MCF 10A (cell line): ENCODE measurements at places on chromosomes 12 and 14. TPM values are rescaled to one million over a fixed set of nuclear protein-coding genes. Genes with fewer than 3 reads are reported as not detected.

Gene VDR
- total RNA-seq: 22.3 and 23.4 TPM in 2 replicates

Gene TBX5
- not detected in 2 replicates for total RNA-seq

Gene FAIM2
- total RNA-seq: not detected in 2 replicates

DNA sequence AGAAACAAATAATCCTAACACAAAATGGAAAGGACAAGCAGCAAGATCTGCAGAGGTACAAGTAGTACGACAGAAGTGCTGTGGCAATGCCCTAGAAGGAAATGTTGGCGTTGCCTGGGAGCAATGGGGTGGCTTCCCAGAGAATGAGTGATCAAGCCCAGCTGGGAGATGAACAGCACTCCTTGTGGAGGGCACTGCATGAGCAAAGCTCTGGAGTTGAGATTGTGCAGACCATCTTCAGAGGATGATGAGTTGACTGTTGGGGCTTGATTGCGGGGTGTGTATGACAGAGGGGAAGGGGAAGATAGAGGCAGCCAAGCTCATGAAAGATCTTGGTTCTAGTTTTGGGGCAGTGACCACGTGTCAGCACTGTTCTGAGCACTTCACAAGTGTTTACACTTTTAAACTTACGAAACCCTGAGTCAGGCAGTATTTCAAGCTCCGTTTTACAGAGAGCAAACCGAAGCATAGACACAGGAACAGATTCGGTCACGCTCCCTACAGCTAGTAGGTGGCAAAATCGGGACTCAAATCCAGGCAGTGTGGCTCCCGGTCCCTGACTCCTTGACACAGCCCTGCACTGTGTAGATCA, 127.2 kb upstream of the LHX5 start:
- no peak for DNase-seq

Gene SERPINA6
- not detected in 2 replicates for total RNA-seq

DNA sequence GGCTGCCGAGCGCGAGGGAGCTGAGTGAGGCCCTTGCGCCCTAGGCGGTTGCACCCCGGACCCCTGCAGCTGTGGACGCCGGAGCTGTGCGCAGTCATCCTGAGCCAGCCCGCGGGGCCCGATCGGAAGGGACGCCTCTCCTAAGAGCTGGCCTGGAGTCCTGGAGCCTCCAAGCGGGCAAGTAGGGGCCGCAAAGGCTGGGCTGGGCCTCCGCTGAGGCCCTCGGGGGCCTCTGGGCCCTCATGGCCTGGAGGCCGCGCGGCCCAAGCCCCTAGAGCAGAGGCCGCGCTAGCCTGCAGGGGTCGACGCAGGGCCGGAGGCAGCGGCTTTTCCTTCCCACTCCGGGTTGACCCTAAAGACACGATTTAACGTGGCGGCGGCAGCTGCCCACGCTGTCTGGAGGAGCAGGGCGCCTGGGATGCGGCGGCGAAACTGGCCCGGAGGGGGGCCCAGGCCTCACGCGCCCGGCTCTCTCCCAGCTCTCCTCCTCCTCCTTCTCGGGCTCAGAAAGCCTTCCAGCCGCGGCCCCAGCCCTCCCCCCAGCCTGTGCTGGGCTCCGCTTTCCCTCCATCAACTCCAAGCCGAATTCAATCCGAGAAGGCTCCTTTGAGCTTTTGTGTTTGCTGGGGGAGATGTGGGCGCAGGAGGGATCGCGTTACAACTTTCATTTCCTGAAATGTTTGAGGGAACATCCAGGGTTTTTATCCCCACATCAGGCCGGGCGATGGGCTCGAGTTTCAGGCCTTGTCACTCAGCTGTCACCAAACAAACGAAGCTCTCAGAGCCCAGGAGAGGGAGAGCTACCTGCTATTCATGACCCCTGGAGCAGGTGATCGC, 11.6 kb downstream of the SIX1 start:
- no peak for DNase-seq

Gene P2RX2
- total RNA-seq: not detected in 2 replicates

DNA sequence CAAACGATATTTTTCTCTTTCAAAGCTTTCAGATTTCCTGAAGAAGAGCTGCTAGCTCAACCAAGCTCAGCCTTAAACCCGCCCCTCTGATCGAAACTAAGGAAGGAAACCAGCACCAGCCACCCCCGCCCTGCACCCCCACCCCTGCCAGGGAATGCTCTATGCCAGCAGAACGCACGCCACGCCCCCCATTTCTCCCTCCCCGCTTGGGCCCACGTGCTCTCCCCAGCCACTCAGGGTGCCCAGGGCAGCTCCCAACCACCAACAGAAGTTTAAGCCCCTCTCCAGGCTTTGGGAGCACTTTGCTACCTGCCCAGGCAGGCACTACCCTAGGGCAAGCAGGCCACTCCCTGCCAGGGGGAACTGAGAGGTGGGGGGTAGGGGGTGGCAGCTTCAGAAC, 18.8 kb upstream of the KRT78 start:
- DNase-seq: peak; percentile 73

DNA sequence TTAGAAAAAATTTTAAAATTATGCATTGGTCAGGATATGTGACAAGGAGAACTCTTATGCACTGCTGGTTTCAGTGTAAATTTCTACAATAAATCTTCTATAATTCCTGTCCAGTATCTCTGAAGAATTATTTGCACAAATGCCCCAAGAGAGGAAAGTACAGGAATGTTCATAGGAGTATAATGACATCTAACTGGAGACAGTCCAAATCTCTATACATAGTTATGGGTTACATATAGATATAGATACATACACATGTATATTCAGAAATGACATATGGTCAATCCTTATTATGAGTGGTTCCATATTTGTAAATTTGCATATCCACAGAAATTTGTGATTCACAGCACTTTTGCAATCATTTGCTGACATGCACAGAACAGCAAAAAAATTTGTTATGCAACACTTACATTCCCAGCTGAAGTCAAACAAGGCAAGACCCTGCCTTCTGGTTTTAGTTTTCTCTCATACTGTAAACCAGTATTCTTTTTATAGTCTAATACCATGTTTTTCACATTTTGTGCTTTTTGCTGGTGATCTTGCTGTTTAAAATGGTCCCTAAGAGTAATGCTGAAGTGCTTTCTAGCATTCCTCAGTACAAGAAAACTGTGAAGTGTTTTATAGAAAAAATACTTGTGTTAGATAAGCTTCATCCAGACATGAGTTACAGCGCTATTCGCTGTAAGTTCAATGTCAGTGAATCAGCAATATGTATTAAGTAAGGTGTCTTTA, 103.8 kb downstream of the SLC16A7 start:
- peak; percentile 83 for DNase-seq

Gene KRT74
- not detected in 2 replicates for total RNA-seq

Gene CCDC184
- not detected in 2 replicates for total RNA-seq

DNA sequence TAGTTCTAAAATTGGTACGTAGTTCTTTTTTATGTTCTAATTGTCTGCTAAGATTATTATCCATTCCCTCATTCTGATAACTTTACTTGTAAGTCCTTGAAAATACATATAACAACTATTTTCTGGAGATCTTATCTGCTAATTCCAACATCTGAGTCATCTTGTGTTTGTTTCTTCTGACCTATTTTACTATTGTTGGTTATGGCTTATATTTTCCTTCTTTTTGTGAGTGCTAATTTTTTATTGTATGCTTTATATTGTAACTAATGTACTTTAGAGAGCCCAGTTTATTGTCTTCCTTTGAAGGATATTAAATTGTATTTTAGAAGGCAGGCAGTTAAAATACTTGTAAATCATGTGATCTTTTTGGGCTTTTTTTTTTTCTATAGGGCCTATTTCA, 149.3 kb upstream of the LRFN5 start:
- DNase-seq: no peak

Gene CEBPE
- total RNA-seq: not detected in 2 replicates

- DNase-seq: no peak
Observed at GRCh38 chr12:27723212-27723611, 12.6 kb downstream of the MRPS35 start.

DNA sequence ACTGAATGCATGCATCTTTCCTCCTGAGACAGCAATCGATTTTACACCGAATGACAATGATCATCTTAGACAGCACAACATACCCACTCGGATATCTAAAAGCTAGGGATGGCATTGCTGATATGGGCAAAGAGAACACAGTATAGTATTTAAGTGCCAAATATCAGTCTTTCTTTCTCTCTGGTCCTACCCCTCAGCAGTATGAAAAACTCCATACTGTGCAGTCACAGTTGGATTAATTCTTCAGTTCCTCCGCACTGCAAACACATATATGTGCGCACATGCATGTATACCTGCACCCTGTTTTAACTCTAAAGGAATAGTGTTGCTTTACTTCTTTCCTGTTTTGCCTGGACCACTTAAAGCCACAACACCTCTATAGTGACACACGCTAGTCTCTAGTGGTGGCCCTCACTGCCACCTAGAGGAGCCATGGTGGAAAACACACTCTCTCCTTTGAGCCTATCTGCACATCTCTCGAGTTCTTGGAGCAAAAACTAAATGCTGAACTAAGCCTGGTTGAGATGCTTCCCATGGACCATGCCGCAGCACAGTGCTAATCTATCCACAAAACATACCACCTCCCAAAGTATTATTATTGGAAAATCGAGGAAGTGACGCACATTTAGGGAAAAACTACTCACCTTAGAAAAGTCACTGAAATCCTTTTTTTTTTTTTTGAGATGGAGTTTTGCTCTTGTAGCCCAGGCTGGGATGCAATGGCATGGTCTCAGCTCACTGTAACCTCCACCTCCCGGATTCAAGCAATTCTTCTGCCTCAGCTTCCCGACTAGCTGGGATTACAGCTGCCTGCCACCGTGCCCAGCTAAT, 11.9 kb downstream of the TMEM52B start:
- peak; percentile 80 for DNase-seq

DNA sequence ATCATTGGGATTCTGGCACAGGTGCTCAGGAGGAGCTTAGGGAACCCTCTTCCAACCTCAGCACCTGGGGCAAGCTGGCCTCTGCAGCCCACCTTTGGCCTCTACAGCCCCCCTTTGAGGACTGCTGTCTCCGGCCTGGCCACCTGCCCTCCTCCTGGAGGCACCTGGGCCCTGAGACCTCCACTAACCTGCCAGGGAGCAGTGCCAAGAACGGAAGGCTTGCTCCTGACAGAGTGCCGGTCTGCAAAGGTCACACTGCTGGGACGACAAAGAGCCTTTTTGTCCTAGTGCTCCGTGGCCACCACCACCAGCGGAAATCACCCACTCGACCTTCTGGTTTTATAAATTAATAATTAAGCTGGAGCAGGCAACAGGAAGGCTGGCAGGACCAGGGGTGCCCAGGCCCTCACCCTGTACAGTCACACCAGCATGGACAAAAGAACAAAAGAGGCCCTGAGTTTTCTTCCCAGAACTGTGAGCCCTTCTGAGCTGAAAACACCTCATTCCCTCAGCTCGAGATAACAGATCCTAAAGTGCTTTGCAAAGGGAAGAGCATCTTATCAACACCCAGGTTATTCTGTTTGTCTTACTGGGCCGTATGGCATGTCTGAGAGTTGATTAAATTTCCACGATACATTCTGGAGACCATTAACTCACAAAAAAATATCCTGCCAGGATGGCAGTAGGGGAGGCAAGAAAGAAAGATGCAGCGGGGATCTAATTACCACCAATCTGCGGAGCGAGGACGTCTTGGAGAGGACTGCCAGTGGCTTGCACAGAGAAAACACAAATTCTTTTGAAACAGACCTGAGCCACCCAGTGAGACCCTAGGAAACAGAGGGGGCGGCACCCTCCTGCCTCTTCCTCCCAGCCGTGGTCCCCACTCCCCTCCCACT, 8.2 kb downstream of the TESC start:
- DNase-seq: no peak

GRCh38 chr12:5388581-5389535, 43.0 kb upstream of the NTF3 start:
- no peak for DNase-seq

GRCh38 chr14:74945852-74946658, 9.3 kb downstream of the PGF start:
- DNase-seq: peak; percentile 78

- no peak for DNase-seq
Observed at GRCh38 chr12:124289634-124290600, 5.0 kb upstream of the RFLNA start.

- no peak for DNase-seq
Observed at GRCh38 chr12:49129332-49130150, 1.7 kb downstream of the TUBA1B start.

- peak; percentile 77 for DNase-seq
Observed at GRCh38 chr14:24317141-24317928, 6.0 kb downstream of the LTB4R start.

Gene CYP27B1
- 12.6 and 27.5 TPM in 2 replicates for total RNA-seq

Gene HVCN1
- not detected in 2 replicates for total RNA-seq

GRCh38 chr12:131622422-131622955, 88.4 kb upstream of the SFSWAP start:
- DNase-seq: no peak

DNA sequence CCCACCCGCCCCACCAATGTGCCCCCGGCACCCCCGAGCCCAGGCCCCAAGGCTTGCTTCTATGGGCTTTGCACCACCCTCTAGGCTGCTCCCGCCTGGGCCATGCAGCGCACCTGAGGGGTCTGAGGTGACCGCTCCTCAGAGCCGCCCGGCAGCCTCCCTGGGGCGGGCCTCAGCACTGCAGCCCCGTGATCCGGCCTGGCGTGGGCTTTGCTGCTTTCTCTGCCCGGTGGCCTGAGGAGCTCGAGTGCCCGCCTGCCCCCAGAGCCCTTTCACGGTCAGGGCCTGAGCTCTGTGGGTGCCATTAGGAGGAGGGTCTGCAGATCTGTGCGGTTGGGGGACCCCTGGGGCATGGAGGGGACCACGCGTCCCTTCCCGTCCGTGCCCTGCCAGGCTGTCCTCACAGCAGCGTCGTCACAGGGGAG, 6.2 kb downstream of the MTA1 start:
- no peak for DNase-seq

Gene COL2A1
- total RNA-seq: 0.12 TPM in 1 of 2 replicates, not detected in the other

- DNase-seq: peak; percentile 14
Observed at GRCh38 chr14:44649061-44649460, 142.0 kb upstream of the FSCB start.
